ENCODE measurements at places on chromosomes 2 and 18.
A peak's percentile ranks its signal among the peaks of the same experiment; 100 is the strongest.

DNA sequence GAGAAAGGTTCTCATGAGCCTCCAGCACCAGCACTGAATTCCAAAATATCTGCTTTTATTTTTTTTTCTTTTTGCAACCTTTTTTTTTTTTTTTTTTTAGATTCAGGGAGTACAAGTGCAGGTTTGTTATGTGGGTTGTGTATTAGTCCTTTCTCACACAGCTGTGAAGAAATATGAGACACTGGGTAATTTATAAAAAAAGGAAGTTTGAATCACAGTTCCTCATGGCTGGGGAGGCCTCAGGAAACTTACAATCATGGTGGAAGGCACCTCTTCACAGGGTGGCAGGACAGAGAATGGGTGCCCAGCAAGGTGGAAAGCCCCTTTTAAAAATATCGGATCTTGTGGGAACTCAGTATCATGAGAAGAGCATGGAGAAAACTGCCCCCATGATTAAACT lies 7.9 kb upstream of the TMX3 start:
- DNase-seq: no peak

- no peak for DNase-seq
Measured at GRCh38 chr2:100664756-100665101, 101.9 kb downstream of the PDCL3 start.

DNA sequence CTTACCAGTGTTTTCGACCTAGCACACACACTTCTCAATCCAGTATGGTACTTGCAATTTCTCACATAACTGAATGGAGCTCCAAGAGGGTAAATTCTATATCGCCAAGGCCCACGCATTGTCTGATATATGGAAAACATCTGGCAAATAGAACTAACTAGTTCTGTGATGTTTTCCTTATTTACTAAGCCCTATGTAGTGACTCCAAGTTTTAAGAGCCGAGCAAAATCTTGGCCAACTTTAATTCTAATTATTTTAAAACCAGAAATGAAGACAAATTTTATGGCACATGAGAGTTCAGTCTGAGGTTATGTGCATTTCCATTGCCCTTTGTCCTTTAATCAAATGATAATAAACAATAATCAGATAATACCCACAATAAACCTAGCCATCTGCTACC lies 1119.7 kb upstream of the CNTNAP5 start:
- DNase-seq: no peak

DNA sequence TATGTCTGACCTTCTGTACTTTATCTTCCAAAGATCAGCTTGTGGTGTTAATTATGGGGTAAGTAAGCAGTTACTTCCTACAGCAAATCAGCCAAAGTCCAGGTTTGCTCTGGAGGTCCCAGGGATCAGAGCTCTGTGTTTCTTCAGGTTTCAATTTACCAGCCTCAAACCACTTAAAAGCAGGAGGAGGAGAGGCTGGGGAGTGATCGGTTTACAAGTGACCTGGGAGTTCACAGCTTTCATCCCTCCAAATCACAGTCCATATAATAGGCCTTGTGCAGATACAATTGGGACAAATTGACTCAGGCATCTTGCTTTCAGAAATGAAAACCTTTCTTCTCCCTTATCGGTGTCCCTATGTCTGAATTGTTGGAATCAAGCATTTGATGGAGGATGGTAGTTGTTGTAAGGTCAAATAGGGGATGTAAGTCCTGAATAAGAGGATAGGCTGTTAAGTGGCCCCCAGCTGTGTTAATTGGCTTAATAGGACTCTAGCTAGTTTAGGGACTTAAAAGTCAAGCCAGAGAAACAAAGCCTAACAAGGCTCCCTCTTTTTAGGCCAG lies 188.0 kb upstream of the NT5C1B start:
- DNase-seq: no peak

GRCh38 chr2:159904127-159904958 lies 106.3 kb upstream of the CD302 start:
- DNase-seq: peak; percentile 39

- no peak for DNase-seq
Measured at GRCh38 chr18:45423659-45424058, 191.6 kb upstream of the SLC14A2 start.

GRCh38 chr18:63753676-63754075 lies 21.5 kb upstream of the SERPINB7 start:
- DNase-seq: no peak

GRCh38 chr2:54457323-54458023 lies 1.3 kb downstream of the SPTBN1 start:
- peak; percentile 58 for DNase-seq

DNA sequence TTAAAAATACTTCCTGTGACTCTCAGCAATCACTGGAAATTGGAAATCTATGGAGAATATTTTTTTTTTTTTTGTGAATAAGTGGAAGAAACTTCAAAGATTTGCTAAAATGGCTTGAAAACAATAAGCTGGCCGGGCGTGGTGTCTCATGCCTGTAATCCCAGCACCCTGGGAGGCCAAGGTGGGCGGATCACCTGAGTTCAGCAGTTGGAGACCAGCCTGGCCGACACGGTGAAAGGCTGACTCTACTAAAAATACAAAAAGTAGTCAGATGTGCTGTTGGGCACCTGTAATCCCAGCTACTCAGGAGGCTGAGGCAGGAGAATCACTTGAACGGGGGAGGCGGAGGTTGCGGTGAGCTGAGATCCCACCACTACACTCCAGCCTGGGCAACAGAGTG lies 155.5 kb upstream of the CAVIN2 start:
- no peak for DNase-seq

DNA sequence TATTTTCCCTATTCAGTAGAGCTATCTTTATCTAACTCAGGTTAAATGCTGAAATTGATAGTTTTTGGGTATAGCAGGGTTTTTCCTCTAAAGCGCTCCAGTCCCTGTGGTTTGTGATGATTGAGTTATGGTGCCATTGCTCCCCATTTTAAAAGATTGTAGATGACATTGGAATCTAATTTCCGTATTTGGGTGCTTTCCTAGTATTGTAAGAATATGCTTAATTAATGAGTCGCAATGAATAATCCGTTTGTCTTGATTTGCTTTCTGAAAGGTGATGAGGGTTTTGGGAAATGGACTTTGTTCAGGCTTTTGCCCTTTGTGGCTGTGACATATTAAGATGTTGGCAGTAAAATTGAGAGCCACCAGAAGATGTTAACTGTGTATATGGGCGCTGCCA lies 3.9 kb downstream of the RPS7 start:
- DNase-seq: no peak

DNA sequence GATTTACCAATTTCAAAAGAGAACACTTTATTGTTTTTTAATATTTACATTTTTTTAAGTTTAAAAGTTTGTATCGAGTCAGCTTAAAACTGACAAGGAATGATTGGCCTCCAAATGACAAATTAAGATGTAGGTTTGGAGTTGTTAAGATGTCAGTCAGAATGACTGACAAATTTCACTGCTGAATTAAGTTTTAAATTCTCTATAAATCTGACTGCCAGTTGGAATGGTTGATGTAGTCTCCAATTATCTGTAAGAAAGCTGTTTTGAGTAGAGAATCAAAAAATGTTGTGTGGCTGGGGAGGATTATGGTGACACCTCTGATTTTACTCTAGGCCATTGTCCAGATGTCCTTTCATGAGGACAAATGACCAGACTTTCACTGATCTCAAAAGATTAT lies 165.3 kb upstream of the CDH20 start:
- no peak for DNase-seq

DNA sequence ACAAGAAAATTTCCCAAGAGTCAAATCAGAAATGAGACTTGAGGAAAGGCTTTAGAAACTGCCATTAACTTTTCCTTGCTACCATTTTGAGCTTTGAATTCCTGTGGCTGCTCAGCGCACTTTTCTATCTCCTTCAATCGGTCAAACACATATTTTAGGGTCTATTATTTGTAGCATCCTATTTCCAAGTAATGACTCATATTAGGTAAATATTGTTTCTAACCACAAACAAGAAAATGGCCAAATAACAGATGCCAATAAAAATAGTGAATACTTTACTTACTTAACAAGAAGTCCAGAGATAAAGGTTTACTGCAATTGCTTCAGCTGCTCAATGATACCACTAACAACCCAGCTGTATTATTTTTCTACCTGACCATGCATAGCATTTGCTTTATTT lies 29.7 kb upstream of the CCDC178 start:
- peak; percentile 69 for DNase-seq

DNA sequence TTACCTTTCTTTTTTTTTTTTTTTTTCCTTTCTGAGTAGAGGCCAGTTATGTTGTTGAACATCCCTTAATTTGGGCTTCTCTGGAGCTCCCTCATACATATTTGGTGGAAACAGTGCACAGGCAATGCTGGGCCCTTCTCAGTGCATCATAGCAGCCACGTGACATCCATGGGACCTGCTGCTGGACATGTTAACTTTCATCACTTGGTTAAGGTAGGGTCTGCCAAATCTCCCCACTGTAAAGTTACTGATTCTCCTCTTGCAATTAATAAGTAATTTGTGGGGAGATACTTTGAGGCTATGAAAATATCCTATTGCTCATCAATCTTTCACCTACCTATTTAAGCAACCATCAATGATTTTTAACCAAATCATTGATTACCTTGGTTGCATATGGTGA lies 211.5 kb upstream of the LYPD1 start:
- no peak for DNase-seq

- DNase-seq: peak; percentile 33
Measured at GRCh38 chr18:45361125-45361851, 254.0 kb upstream of the SLC14A2 start.

GRCh38 chr2:174577967-174578589 lies 19.5 kb downstream of the WIPF1 start:
- peak; percentile 72 for DNase-seq

GRCh38 chr2:198359308-198359707 lies 554.9 kb downstream of the PLCL1 start:
- DNase-seq: no peak

- DNase-seq: peak; percentile 34
Measured at GRCh38 chr2:198615972-198616371, 811.6 kb downstream of the PLCL1 start.

All from astrocyte of the hippocampus (primary cell).